NCI-H510A (cell line): ENCODE measurements at places on chromosomes 6 and 20.

GRCh38 chr6:52574709-52575501, 2.0 kb downstream of the TRAM2 start:
- DNase-seq: no peak

DNA sequence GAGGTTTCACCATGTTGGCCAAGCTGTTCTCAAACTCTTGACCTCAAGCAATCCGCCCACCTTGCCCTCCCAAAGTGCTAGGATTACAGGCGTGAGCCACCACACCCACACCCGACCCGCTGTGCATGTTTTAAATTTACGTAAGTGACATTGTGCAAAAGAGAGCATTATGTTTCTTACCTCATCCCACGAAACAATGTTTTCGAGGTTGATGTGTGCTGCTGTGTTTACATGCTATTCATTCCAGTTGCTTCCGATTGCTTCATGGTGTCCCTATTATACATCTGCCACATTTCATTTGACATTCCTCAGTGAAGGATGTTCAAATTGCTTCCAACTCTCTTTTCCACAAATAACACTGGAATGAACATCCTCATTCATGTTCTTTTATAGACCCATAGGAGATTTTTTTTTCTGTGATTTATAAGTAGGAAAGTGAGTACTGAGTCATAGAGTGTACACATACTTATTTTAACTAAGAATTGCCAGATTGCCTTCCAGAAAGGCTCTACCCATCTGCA, 403.9 kb upstream of the JARID2 start:
- no peak for DNase-seq

DNA sequence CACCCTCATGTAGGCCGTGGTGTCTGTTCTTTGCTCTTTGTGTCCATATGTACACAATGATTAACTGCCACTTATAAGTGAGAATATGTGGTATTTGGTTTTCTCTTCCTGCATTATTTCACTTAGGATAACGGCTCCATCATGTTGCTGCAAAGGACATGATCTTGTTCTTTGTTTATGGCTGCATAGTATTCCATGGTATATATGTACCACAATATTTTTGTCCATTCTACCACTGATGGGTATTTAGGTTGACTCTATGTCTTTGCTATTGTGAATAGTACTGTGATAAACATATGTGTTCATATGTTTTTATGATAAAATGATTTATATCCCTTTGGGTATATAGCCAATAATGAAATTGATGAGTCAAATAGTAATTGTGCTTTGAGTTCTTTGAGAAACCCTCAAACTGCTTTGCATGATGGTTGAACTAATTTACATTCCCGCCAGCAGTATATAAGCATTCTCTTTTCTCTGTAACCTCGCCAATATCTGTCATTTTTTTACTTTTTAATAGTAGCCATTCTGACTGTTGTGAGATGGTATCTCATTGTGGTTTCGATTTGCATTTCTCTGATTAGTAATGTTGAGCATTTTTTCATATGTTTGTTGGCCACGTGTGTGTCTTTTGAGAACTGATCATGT, 174.4 kb upstream of the NT5E start:
- no peak for DNase-seq

DNA sequence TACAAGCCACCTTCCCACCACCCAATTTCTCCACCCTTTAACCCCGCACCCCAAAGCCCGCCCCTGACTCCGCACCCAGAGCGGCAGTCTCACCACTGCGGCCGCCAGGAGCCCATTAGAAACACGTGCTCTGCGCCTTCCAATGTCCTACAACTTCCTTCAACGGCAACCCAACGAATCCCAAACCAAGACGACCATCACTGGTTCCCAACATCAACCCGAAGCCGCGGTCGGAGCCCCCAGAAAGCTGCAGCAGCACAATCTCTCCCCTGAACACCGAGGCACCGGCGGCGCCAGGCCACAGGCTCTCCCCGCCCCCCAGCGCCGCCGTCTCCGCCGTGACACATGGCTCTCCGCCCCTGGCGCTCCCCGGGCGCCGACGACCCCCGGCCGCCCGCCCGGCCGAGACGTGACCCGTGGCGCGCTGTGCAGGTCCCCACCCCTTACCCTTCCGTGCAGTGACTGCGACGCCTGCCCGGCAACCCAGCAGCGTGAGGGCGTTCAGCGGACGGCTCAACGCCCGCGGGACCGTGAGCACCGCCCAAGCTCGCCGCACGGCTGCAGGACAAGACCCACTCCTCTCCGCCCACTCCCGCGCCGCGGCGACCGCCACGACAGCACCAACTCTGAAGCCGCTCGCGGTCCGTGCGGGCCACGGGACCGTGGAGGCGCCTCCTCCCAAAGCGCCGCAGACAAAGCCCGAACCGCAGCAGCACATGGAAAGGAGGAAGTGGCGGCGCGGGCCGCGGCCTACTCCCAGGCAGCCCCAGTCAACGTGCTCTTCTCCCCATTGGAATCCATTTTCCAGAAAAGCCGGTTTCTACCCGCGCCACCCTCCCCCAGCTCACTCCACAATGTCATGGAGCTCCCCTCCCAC, 551 bp downstream of the SYNCRIP start:
- DNase-seq: no peak

DNA sequence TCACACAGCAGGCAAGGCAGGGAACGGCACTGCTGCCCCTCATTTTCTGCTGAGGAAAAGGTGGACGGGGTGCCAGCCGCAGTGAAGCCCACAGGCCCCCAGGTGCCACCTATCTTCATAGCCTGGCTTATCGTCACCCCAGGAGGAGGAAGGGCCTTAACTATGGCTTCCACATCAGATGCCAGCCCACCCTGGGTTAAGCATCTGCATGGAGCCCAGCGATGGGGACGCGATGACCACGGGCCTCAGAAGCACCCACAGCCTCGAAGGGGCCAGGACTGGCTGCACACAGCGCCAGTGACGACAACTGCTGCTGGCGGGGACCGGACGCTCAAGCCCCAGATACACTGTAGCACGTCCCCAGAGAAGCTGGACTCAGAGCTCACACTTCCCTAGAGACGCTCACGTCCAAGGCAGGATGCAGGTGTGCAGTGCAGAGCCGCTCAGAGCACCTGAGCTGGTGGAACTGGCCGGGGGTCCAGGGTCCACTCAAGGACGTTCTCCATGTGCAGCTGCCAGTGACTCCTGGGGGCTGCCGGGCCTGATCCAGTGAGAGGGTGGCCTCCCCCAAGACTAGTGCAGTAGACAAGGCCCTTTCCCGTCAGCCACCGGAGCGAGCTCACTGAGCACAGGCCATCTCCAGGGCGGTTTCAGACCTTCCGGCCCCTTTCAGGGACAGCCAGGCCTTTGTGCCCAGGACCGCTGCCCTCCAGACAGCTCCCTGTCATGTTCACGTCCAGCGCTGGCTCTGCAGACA, 83.0 kb downstream of the YTHDF1 start:
- DNase-seq: no peak

- no peak for DNase-seq
Observed at GRCh38 chr20:55437798-55438415, 567.4 kb downstream of the CBLN4 start.

- DNase-seq: no peak
Observed at GRCh38 chr6:21902628-21903169, 309.1 kb downstream of the SOX4 start.

DNA sequence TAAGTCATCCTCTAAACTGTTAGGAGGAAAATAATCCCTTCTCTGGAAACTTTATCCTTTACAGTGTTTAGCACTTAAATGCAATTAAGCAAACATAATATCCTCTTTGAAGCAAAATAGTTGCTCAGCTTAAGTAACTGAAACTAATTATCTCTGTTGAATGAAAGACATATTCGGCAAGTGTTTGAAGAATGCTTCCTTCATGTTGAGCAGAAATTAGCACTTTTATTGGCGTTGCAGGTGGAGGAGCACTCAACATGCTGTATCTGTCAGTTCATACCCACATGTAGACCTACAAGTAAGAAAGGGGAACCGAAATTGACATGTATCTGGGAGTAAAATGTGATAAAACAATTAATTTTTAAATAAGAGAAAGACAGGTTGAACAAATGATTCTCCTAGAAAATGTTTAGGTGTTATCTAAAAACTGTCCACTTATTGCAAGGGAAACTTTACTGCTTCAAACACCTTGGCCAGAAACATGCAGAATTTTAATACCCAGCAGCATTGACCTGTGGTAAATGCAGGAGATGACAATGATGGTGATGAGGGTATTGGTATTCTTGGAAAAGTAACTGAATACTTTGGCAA, 987.0 kb upstream of the MAP3K7 start:
- DNase-seq: no peak

GRCh38 chr6:166341977-166342348, 382 bp downstream of the SFT2D1 start:
- DNase-seq: no peak

DNA sequence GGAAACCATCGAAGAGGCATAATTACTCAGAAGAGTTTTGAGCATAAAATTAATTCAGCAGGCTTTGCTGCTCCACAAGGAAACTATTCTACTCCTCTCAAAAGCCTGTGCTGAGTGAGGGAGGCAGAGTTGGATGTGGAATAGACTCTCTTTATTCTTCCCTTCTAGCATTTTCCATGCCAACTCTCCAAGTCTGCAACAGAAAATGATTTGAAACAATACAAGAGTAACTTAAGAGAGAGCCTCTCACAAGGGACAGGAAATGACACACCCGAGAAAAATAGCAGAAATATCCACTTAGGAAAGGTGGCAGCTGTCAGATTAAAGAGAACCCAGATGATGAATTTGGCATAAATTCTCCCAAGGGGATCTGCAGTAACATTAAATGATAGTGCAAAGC, 26.3 kb upstream of the LAMP5 start:
- DNase-seq: no peak

- no peak for DNase-seq
Observed at GRCh38 chr20:38337561-38338140, 8.6 kb upstream of the LBP start.

DNA sequence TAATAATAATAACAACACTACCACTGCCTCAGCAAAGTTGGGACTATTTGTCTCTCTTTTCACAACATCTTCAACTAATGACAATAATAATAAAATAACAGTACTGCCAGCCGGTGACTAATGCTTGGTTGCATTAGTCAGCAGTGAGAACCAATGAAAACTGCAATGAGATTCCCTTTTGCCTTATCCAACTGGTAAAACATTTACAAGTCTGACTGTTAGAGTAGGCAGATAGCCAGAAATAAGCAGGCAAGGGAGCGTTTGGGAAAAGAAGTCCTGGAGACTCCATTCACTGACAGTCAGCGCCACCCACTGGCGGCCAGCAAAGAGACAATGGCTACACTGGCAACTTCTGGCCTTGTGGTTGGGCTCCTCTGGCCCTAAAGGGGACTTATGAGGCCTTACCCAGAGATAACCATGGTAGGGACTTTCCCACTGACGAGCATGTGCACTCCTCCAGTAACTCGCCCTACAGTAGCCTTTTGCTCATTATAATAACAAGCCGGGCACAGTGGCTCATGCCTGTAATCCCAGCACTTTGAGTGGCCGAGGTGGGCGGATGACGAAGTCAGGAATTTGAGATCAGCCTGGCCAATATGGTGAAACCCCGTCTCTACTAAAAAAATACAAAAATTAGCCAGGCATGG, 3.4 kb upstream of the NSFL1C start:
- DNase-seq: peak; percentile 19
